Left kidney (tissue), 8 donors: ENCODE measurements at places on chromosomes 3 and 15. TPM values are rescaled to one million over a fixed set of nuclear protein-coding genes. Genes with fewer than 3 reads are reported as not detected.

The POLQ gene
- polyA plus RNA-seq, result 9.7 TPM

The CYP11A1 gene
- 1.2 TPM for polyA plus RNA-seq

The UROC1 gene
- polyA plus RNA-seq, result 0.15 TPM

The CTXN2 gene
- 0.12 TPM for polyA plus RNA-seq

The GOLGA8G gene
- 0.08 TPM for polyA plus RNA-seq

The STRA6 gene
- polyA plus RNA-seq, result 41.7 TPM

The SLC51B gene
- polyA plus RNA-seq, result 8.3 TPM
